ENCODE measurements at places on chromosomes 1 and 21.

GRCh38 chr1:40985161-40985560 lies 5.7 kb downstream of the CTPS1 start:
- no peak for DNase-seq

GRCh38 chr1:184972315-184973055 lies 1.8 kb downstream of the NIBAN1 start:
- DNase-seq, result no peak

DNA sequence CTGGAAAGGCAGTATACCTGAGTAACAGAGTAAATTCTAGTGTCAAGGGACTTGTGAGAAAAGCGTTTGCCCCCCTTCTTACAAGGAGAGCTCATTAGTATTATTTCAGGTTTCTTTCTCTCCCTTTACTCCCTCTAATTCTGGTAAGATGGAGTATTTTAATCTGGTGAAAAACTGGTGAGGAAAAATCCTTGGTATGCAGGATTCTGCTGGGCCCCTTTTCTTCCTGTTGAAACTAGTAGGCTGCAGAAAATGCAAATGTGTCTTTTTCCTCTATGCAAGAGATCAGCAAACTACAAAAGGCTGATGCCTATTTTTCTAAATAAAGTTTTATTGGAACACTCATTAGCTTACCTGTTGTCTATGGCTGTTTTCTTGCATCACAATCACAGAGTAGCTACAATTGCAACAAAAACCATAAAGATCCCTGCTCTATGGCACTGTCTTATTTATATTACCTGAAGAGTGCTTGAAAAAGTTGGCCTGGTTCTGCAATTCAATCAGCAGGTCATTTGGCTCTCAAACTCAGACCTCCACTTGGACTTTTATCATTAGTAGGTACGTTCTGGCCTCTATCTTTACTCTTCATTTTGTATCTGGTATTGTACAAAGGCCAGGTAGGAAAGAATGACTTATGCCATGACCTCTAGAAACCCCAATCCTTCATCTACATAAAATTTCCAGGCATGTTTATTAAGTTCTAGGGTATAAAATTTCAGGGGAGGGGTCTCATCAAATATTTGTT lies 109.6 kb downstream of the AKT3 start:
- no peak for DNase-seq

GRCh38 chr21:45541221-45542039 lies 810 bp downstream of the SLC19A1 start:
- DNase-seq, result peak; percentile 36

GRCh38 chr21:25607151-25608043 lies at the start of gene MRPL39:
Gene MRPL39 (minus strand): TSS chr21:25607481. CDS start chr21:25607475, 6 bp downstream.
- DNase-seq, result peak; percentile 89
